ENCODE measurements at places on chromosomes 7 and 10.

DNA sequence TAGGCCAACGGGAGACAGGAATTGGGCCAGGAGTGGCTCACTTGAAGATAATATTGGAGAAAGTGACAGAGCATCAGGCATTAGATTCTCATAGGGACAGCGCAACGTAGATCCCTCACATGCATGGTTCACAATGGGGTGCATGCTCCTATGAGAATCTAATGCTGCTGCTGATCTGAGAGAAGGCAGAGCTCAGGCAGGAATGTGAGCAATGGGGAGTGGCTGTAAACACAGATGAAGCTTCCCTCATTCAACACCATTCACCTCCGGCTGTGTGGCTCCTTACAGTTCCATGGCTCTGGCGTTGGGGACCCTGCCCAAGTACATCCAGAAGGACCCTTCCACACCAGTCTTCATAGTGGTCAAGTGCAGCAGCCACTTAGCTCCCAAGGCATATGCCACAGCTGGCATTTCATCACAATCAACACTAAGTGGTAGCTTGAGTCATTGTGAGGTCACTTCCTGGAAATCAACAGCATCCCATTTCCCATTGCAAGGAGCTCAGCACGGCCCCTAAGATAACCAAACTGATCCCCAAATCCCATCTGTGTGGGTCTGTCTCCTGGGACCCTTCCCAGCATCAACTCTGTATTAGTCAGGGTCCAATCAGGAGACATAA, 174.5 kb downstream of the TPST1 start:
- DNase-seq, result no peak

DNA sequence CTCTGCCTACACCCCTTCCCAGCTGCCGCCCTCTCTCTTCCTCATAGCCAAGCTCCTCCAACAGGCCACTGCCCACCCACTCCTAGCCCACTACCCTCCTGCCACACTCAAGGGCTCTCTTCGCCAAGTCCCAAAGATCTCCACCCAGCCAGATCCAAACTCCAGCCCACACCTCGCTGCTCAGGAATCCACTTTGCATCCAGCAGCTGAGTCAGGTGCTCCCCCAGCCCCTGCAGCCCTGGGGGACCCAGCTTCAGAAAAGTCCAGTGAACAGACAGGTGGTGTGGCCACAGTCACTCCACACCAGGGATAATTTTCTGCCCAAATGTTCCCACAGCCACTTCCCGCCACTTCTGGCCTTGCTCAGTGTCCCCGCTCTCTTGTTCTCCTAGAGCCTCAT, 10.9 kb downstream of the OGDHL start:
- no peak for DNase-seq

DNA sequence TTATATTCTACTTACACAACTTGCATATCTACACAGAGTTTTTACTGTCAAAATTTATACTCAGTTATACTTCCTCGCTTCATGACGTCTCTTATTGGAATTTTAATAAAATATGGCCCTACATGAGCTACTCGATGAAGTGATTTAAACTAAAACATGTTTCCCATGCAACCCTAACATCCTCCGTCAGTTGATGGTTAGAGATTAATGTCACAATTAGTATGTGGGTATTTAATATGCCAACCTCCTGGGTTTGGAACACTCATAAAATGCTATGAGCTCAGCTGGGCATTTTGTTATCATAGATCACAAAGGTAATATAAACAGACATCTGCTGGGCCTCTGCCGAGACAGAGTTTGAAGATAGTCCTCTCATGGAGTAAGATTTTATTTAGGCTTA, 66.5 kb downstream of the GNAT3 start:
- no peak for DNase-seq

DNA sequence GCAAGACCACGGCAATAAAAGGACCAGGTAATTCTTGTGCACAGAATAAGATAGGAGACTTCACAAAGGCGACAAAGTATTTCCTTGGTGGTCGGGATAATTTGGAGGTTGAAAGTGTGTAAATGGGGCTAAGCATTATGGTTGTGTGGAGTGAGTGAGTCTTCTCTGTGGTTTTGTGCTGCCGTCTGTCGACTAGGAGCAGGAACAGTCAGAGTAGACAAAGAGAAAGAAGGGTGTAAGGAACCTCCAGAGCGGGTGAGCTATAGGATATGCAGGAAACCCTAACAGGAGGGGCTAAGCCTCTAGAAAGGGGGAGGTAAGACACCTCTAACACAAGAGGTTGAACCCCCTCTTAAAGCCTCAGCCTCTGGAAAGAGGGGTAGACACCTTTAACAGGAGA, 201.6 kb downstream of the SH2D4B start:
- DNase-seq, result no peak

DNA sequence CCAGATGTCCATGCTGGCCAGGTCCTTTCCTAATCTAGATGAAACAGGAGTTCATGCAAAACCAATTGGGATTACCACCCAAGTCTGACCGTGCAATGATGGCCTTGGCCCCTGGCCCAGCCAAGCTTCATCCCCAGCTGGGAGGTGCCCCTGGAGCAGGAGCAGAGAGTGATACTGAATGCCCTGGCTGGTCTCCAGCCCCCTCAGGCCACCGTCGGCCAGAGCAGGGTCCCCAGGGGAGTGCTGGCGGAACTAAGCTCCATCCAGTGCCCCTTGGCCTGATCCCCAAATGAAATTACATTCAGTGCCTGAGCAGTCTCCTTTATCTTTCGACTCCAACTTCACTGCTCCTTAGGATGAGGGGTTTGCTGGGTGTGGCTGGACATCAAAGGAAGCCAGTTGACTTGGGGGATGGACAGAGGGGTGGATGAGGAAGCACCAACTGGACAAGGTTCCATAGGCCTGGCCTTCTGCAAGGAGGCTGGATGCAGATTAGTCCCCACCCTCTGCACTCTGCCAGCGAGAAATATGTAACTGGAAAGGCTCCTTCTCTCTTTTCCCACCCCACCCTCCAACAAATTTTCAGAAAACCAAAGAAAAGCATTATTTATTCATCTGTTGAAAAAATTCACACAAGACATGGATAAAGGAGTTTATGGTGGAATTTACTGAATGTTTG, 275.5 kb downstream of the PLXNA4 start:
- DNase-seq, result no peak

- DNase-seq, result no peak
Measured at GRCh38 chr10:32005050-32005449, 51.2 kb downstream of the KIF5B start.

DNA sequence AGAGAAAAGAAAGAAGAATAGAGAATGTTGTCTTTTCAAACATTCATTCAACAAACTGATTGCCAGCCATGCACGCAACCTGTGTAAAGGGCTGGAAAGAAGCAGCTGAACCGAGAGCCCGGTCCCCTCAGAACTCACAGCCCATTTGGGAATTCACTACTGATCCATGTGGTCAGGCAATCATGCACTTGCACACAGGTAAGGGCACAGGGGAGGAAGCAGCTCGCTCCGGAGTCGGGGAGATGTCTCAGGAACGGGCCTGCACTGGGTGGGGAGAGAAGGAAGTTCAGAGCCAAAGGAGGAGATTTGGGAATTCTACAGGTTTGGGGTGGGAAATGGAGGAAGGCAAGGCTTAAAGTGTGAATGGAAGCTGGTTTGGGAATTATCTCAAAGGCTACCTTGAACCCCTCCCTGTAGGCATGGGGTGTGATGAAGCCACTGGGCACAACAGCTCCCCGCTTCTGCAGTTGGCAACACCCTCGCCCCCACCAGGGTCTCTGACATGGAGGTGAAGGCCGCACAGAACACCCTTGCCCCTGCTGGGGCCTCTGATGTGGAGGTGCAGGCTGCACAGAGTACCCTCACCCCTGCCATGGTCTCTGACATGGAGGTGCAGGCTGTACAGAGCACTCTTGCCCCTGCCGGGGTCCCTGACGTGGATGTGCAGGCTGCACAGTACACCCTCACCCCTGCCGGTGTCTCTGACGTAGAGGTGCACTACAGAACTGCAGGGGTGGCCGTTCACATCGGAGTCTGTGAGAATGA, 194.4 kb upstream of the RNF32 start:
- no peak for DNase-seq

- DNase-seq, result no peak
Measured at GRCh38 chr10:62652114-62652513, 152.4 kb upstream of the ADO start.

- no peak for DNase-seq
Measured at GRCh38 chr10:32077896-32078485, 21.8 kb upstream of the KIF5B start.

DNA sequence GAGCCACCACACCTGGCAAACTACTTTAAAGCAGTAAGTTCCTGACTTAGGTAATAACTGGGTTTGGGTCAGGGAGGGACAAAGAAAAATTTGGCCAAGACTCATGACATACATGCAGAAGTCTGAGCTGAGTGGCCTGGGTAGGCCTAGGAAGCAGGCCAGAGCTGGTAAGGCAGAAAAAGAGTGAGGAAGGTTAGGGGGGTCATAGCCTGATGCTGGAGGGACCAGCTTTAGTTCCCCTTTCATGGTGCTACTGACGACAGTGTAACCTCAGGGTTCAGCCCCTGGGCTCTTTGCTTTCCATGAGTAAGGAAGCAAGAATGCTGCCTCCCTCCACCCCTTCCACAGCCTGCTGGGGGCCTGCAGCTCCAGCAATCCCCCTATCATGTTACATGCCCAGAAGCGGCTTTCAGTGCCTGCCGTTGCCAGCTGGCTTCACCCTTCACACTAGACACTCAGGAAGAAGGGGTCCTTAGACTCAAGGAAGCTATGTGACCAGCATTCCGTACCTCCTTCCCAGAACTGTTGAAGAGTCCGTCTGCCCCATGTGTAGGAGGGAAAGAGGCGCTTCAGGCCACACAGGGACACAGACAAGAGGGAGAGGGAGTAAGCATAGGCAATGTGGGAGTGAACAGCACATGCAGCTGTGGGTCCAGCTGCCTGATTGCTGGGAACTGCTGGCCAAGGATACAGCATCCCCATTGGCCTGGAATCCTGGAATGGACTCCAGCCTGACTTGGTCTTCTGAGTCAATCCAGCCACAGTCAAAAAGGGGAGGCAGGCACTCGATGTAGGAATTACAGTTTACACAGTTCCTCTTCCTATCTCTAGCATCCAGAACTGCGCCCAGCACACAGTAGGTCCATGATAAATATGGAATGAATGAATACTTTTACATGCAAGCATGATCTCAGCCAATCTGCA, 4.1 kb upstream of the PLAU start:
- no peak for DNase-seq

- DNase-seq, result no peak
Measured at GRCh38 chr7:19754521-19755116, 18.8 kb downstream of the TMEM196 start.

DNA sequence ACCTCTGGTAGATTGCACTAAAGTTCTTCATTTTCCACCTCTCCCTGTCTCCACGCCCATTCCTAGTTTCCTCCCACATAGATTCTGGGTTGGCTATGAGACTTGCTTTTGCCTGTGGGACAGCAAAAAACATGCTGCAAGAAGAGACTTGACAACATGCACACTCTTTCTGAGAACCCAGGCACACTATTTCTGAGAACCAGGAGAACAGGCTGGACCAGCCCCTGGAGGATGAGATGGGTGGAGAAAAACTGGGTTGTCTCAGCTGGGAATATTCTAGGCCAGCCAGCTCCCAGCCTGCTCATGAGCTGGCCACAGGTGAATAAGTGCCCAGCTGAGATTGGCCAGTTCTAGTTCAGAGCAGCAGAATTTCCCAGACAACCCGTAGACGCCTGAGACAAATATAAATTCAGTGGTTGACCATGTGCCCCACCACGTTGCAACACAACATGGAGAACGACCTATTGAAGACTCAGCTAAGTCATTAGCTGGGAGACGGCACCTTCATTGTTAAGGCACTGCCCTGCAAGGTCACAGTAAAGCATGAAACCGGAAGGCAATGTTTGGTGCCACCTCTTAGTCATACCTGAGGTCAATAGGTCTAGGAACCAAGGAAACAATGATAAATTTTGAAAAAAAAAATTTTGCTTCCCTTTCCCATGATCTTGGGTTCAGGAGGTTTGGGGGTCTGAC, 92.7 kb upstream of the AKR1E2 start:
- no peak for DNase-seq

- no peak for DNase-seq
Measured at GRCh38 chr7:19403691-19404090, 258.5 kb upstream of the FERD3L start.

DNA sequence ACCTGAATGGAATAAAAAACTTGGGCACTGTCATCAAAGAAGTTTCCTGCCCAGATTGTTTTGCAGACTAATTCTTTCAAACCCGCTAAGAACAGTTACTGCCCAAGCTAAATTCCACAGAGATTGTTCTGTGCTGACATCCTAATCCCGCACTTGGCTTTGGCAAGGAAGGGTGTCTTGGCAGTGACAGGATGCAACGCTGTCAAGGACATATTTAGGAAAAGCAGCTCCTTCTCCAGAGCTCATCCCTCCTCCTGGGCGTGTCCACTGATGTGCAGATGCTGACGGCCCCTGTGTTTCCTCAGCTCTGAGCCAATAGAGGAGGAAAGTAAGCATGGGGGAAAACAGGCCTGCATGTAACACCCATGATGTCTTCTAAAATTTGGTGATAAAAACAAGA, 74.2 kb downstream of the EEPD1 start:
- DNase-seq, result no peak

- DNase-seq, result no peak
Measured at GRCh38 chr7:64881461-64882287, 21.4 kb upstream of the ZNF273 start.

GRCh38 chr7:74325210-74325565, 36.0 kb downstream of the CLIP2 start:
- DNase-seq, result no peak

DNA sequence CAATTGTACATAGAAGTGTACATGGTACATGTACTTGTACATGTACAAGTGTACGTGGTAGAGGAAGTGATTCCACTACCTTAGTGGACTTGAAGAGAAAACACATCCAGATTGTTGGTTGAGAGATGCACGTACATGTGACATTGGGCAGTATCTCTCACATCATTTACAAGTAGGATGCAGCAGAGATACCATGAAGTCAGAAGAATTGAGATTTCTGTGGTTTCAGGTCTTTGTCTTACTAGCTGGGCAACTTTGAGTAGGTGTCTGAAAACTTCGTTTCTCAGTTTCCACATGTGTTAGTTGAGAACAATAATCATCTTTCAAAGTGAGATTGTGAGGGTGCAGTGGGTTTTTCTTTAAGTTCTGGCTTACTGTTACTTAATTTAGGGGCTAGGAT, 21.5 kb downstream of the CLDN12 start:
- DNase-seq, result no peak

GRCh38 chr7:133016604-133017003, 65.3 kb downstream of the CHCHD3 start:
- no peak for DNase-seq

- DNase-seq, result no peak
Measured at GRCh38 chr10:113292743-113293142, 260.1 kb upstream of the HABP2 start.

- DNase-seq, result no peak
Measured at GRCh38 chr10:485776-486175, 203.7 kb downstream of the DIP2C start.

- no peak for DNase-seq
Measured at GRCh38 chr10:26254616-26255015, 38.0 kb downstream of the GAD2 start.

Measured in stimulated activated CD8-positive, alpha-beta memory T cell treated with anti-CD3 and anti-CD28 coated beads, Interleukin-7, amount 100 ng/mL, for 24 hours (primary cell).